Effector CD4-positive, alpha-beta T cell (primary cell): ENCODE measurements at places on chromosomes 6 and 20.

- no peak for DNase-seq
Observed at GRCh38 chr6:6592826-6593475, 4.4 kb downstream of the LY86 start.

DNA sequence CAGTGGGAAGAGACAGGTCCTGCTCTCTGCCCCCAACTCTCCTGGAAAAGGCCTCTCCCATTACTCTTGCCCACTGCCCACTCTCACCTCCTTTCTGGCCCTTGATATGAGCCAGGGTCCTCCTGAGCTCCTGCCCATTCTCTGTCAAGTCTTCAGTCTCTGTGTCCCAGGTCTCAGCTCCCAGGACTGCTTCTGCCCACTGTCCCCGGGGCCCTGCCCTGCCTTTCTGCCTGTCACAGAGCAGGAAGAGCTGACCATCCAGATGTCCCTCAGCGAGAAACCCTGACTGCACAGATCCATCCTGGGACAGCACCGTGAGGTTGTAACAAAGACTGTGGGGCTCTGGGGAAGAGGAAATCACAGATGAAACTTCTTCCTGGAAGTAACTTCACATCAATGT lies 22.2 kb downstream of the HLA-F start:
- DNase-seq: no peak

GRCh38 chr20:22719167-22719591 lies 134.8 kb upstream of the FOXA2 start:
- no peak for DNase-seq

DNA sequence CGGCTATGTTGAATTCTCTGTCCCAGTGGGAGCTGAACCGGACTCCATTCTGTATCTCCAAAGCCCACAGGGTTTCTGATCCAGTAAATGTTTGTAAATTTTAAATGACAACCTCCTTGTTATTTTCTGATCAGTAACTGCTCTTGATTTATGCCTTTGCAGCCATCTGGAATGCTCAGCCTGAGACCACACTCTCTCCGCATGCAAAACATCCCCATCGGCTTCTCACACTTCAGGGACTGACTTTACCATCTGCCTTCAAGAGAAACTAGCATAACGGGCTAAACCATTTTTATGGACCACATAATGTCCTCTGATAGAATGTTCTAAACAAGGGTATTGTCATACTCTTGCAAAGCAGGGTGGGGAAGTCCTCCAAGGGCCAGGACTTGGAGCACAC lies 94.5 kb upstream of the FOXQ1 start:
- no peak for DNase-seq

GRCh38 chr6:100445512-100445911 lies 19.2 kb downstream of the SIM1 start:
- no peak for DNase-seq

- no peak for DNase-seq
Observed at GRCh38 chr20:11376998-11377397, 540.7 kb upstream of the BTBD3 start.

GRCh38 chr20:35560541-35560940 lies 18.7 kb downstream of the ERGIC3 start:
- DNase-seq: no peak

GRCh38 chr20:22823119-22823518 lies 212.0 kb upstream of the SSTR4 start:
- no peak for DNase-seq

GRCh38 chr6:35635601-35636597 lies 52.8 kb downstream of the FKBP5 start:
- no peak for DNase-seq

GRCh38 chr6:135506270-135506997 lies 8.9 kb upstream of the AHI1 start:
- DNase-seq: peak; percentile 9

- no peak for DNase-seq
Observed at GRCh38 chr20:17708675-17709360, 9.1 kb downstream of the BANF2 start.

DNA sequence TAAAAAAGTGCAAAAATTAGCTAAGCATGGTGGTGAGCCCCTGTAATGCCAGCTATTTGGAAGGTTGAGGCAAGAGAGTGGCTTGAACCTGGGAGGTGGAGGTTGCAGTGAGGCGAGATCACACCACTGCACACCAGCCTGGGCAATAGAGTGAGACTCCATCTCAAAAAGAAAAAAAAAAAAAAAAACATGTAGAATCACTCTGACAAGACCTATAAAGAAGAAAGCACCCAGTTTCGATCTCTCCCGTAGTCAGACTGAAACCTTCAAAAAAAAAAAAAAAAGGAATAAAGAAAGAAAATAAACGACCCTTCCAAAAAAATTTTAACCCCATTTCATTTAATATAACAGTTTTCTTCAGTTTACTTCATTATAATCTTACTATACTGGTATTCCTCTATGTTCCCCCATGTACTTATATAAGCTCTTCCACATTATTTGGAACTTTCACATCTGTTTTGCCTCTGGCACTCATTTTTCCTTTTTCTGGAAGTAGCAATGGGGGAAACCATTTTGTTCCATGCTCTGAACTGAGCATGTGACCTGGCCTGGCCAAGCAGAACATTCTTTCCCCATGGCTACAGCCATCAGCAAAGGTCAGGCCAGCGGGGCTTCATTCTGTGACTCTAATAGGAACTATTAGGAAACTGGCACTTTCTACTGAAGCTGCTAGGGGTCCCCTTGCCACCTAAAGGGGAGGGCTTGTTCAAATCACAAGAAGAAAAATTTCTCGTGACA lies 9.6 kb downstream of the SLC18B1 start:
- no peak for DNase-seq

- DNase-seq: no peak
Observed at GRCh38 chr6:146300521-146300920, 243.1 kb upstream of the RAB32 start.

- DNase-seq: no peak
Observed at GRCh38 chr6:99369533-99369932, 20.1 kb upstream of the FAXC start.

DNA sequence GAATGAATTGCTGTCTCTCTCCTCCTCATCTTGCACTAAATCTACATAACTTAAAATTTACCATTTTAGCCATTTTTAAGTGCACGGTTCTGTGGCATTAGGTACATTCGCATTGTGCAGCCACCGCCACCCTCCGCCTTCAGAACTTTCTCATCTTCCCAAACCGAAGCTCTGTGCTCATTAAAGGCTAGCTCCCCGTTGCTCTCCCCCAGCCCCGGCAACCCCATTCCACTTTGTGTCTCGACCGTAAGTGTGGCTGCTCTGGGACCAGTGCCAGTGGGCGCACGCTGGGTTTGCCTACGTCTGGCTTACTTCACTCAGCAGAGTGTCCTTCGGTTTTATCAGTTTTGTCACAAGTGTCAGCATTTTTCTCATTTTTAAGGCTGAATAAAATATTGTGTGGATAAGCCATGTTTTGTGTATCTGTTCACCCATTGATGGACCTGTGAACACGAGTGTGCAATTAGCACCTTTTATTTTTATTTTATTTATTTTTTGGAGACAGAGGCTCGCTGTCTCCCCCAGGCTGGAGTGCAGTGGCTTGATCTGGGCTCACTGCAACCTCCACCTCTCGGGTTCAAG lies 16.8 kb downstream of the SLC17A9 start:
- no peak for DNase-seq

- DNase-seq: no peak
Observed at GRCh38 chr6:144268794-144269349, 16.3 kb upstream of the UTRN start.

DNA sequence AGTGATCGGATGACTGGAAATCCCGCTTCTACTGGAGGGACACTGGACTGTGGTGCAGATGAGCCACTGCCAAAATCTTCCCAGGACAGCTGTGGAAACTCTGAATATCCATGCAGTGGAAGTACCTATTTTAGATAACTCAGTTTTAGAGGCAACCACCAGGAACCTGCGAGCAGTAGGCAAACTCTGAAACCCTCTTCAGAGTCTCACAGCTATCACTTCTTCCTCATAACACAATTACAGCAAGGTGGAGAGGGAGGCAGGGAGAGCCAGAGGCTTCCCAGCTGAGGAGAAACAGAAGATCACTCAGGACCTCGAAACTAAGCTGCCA lies 322.8 kb upstream of the NT5E start:
- DNase-seq: no peak

- no peak for DNase-seq
Observed at GRCh38 chr6:119612176-119612891, 262.8 kb upstream of the MAN1A1 start.

GRCh38 chr6:166530211-166531095 lies 56.0 kb downstream of the RAMACL start:
- no peak for DNase-seq

DNA sequence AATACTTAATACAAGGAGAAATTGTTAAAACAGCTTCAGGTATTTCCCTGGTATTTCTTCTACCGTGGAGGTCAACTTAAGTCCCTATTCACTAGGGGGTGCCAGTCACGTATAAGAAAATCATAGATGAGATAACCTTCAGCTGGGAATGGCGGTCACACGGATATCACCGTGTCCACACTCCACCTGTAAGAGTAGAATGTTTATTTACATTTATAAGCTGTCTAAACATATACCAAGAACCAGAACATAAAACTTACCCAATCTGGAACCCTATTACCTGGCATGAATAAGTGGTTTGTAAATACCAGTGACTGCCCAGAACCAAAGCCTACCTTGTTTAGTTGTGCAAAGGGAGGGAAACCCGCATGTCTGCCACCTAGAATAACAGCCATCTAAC lies 1.9 kb upstream of the ELOVL4 start:
- peak; percentile 55 for DNase-seq

- DNase-seq: no peak
Observed at GRCh38 chr20:53344891-53345290, 248.7 kb downstream of the ZNF217 start.

DNA sequence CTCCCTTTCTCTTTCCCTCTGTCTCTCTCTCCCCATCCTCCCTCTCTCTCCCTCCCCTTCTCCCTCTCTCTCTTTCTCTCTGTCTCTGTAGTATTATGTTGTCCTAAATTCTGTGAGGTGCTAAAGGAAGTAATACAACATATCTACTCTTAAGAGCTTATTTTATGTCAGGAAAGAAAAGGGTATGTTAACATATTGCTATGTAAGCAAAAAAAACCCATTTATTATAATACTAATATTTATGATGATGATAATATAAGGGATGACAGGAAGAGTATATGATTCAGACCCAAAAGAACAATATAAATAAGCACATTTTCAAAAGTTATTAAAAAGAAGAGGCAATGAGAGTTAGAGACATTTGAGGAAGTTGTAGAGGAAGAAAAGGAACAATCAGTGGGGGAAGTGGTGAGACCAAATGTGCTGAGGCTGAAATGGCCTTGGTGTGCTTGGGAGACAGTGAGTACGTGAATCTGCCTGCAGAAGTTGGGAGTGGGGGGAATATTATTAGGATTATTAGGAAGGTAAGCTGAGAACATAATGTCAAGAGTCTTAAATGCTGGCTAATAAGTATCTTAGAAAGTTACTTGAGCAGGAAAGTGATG lies 303.6 kb upstream of the FERMT1 start:
- no peak for DNase-seq

DNA sequence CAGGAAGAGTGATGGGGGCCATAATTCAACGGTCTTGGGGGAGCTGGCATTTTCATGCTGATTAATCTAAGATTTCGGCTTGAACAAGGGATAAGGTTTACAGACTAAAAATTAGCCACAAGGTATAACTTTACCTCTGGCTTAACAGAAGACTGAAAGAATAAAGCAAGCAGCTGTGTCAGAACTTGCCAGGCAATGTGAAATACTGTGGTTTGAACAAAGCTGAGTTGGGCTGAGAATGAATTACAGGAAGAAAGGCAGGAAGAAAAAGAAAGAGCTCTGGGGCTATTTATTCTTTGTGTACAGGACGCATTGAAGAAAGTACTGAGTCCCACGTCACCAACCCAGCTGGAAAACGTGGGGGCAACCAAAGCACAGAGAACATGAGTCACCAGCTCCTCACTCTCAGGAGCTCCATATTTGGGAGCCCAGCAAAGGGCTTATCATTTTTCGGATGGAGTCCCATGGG lies 121.5 kb upstream of the NEDD9 start:
- DNase-seq: peak; percentile 24

- DNase-seq: no peak
Observed at GRCh38 chr6:56900784-56901183, 54.1 kb upstream of the BEND6 start.

- no peak for DNase-seq
Observed at GRCh38 chr20:665276-665675, 10.3 kb downstream of the SCRT2 start.

DNA sequence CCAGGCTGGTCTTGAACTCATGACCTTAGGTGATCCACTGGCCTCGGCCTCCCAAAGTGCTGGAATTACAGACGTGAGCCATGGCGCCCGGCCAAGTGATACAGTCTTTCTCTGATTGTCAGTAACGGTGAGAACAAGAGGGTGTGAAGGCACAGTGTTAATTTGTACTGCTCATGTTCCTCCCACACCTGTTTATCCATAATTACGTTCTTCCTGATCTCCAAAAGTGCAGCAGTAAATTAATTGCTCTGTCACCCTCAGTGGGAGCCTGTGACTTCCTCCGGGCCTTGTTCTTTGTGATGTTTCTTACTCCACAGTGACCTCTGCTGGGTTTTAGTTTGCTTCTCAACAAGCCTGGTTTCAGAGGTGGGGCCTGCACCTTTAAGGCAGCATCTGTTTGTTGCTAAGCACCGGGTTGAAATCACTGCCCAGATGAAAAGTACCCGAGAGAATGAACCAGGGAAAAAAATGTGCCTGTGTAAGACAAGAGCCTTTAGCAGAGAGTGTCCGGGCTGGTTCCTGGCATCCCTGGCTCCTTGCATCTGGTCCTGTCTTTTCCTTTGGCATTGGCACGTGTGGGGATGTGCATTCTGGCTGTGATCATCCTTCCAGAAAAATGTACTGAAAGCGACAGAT lies 89.1 kb upstream of the CLDN20 start:
- peak; percentile 40 for DNase-seq

DNA sequence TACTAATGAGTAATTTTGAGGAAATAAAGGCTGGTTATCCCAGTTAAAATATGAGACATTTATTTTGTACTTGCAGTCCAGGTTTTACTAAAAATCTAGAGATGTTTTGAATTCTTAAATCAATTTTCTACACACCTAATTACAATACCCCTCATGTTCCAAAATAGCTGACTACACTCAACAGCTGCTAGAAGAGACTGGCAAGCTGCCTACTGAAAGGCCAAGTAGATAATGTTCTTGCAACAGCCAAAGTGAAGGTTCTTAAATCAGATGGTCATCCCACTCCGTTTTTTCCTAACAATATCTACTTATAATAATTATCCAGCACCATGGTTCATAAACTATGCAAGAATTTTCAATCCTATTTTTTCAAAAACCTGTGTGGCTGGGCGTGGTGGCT lies 69.0 kb downstream of the DTNBP1 start:
- no peak for DNase-seq

- DNase-seq: no peak
Observed at GRCh38 chr6:127582777-127583462, 5.9 kb downstream of the C6orf58 start.

GRCh38 chr20:57421253-57422220 lies 30.3 kb downstream of the RBM38 start:
- DNase-seq: no peak
